ENCODE measurements at places on chromosomes 6 and 20.
A peak's percentile ranks its signal among the peaks of the same experiment; 100 is the strongest.

DNA sequence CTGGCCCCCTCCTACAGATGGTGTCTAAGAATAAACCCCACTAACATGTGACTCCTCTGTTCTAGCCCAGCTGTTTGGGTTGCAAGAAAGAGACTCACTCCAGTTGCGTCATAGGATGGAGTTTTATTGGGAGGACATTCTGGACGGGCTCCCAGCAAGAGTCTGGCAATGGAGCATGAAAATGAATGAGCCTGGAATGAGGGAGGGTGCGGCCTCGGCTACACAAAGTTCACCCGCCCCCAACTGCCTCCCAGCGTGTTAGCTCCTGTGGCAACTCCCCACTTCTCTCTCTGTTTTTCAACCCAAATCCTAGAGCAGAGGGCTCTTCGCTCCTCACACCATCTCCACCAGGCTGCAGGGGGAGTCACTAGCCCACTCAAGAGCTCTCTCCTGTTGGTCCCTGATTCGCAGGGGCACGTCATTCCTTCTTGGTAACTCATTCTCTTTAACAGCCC lies 5.1 kb upstream of the ADAM33 start:
- peak; percentile 96 for DNase-seq

- DNase-seq: no peak
Measured at GRCh38 chr6:125792172-125792571, 1.4 kb downstream of the NCOA7 start.

DNA sequence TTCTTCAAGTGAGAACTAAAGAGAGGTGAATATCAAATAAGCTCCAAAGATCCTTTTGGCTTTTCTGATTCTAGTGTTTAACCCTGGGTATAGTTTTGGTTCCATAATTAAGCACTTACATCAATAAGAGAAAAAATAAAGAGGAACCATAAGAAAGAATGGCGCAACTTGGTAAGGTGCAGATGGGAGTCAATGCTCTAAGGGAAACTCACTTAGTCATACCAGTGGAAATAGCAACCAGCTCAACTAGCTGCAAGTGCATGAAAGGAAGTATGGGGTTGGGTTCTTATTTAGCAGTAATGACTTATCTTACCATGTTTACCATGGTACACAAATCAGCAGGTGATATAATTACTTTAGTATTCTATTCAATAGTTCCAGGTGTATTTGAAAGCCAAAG lies 296.5 kb upstream of the RUNX2 start:
- DNase-seq: peak; percentile 16

DNA sequence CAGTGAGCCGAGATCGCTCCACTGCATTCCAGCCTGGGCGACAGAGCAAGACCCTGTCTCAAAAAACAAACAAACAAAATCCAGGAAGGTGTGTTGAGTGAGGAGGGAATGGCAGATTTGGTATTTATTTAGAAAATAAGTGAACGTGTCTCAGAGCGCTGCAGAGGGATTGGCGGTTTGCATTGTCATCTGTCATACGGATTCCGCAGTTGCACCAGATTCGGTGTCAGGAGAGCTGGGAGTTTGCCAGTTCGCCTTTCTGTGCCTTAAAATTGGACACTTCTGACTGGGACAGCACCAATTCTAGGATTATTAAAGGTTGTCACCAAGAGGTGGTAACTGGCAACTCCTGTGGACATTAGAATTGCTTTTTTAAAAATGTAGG lies 912 bp downstream of the SNRNP48 start:
- DNase-seq: peak; percentile 30

GRCh38 chr6:44256775-44257024 lies 628 bp downstream of the SLC35B2 start:
- DNase-seq: no peak

DNA sequence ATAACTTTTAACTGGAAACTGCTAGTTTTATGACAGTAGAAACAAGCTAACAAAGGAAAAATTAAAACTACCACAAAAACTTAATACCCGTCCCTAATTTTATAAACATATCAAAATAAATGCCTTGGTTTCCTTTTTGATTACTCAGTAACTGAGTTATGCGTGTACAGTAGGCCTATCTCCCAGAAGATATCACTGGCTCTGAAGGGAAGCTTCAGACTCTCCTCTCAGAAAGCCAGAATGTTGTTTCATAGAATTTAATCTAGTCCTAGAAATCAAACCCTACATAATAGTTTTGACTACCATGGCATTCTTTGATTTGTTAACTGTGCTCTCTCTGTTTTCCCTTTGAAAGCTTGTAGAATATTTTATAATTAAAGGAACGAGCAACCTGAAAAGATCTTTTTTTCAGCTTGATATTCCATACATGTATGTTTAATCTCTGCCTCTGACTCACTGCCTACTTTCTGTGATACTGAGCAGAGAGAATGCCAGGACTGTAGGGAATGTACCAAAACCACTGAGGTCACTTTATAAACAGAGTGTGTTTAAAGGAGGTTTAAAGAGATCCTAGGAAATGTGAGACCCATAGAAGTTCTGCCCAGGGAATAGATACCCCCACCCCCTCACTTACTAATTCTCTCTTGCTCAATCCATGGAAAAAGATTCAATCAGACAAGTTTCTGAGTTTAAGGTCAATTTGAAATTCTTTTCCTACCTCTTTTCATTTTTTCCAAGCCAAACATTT lies 311.5 kb downstream of the HDGFL1 start:
- DNase-seq: peak; percentile 94

- DNase-seq: no peak
Measured at GRCh38 chr6:164396071-164397047, 913.0 kb downstream of the C6orf118 start.

DNA sequence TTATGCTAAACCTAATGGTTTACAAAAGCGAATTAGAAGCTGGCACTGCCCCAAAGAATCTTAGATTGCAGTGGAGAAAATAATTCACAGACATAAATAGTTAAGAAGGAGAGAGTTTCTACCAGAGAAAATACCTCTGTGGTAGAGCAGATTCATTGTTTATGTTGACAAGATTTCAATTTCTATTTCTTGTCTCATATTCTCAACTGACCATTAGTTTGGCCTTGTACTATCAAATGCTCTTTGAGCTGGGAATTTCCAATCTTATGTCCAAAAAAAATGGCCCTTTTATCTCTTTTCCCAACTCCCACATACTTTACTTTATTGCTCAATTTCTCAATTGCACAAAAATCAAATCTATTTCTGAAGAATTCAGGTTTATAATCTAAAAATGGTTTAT lies 804.1 kb upstream of the CITED2 start:
- DNase-seq: peak; percentile 80

- DNase-seq: peak; percentile 72
Measured at GRCh38 chr20:39822667-39823066, 860.5 kb downstream of the DHX35 start.

DNA sequence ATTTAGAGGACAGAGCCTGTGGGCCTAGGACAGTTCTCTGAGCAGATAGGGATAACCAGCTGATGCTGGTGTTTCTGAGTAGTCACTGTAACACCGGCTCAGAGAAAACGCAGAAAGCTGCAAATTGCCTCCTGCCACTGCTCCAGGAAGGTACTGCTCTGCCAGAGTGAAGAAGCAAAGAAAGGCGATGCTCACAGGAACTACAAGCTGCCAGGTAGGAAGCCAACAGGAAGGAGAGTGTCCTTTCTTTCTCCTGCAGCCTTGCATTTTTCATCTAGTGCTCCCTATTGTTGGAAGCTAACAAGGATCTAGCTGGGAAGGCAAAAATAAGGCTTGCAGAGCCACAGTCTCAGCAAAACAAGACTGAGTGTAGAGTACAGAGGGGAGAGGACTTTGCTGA lies 70.7 kb upstream of the RAB32 start:
- DNase-seq: no peak

DNA sequence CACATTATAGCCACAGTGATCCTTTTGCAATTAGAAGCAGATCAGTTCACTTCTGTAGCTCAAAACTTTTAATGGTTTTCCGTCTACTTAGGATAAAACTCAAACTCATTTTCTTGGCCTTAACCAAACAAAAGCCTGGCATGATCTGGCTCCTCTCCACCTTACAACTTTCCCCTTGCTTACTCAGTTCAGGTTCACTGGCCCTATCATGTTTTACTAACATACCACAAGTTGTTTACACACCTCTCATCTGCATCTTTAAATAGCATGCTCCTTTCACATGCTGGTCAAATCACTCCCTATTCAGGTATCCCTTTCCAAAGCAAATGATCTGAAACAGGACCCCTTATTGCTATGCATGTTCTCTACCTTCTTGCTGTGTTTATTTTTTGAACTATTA lies 191.4 kb upstream of the FAM83B start:
- no peak for DNase-seq

GRCh38 chr20:3173610-3174441 lies 477 bp upstream of the LZTS3 start:
- peak; percentile 59 for DNase-seq

- no peak for DNase-seq
Measured at GRCh38 chr20:15378151-15378550, 1040.7 kb upstream of the FLRT3 start.

DNA sequence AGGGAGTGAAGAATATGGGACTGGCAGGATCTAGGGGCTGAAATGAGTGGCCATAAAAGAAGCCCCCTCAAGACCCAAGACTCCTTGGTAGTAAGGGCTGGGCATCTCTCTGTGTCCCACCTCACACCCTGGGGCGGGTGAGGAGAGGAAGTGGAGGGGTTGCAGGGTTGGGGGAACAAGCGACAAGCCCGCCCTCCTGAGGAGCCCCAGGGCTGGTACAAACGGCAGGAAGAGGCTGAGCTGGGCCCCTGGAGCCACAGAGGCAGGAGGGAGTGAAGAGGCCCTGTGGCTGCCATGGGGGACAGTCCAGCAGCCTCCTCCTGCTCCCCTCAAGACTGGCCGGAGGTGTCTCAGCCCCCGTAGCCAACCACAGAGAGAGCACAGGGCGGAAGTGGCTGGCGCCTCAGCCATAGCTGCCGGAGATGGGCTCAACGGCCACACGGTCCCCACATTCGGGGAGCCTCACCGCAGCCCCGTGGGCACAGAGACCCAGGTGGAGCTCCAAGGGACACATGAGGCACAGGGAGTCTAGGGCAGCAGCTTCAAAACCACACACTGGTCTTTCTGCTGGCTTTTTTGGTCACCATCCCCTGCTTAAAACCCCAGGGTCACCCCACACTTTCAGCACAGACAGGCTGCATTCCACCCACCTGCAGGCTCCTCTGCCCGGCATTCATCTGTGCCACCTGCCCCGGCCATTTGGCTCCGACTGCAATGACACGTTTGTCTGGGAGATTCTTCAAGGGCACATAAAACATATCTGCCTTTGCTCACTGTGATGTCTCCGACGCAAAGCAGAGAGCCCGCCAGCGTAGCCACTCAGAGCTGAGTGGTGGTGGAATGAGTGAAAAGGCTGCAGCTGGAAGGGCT lies 524 bp downstream of the C20orf203 start:
- DNase-seq: no peak

DNA sequence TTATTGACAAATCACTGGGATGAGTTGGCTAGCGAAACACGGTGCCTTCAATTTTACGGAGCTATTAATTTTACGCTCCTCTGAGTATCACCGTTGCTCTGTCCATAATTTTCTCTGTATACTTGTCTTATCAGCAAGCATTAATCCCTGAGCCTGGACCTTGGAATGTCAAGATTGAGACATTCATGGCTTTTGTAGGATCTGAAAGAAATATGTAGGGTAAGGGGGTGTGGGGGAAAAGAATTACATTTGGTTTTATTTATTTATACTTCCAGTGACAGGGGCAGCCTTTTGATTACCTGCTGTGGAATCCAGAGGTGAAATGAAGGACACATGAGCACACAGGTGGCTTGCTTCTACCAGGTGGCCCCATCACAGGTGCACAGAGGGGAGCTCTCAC lies 46.6 kb downstream of the DTD1 start:
- no peak for DNase-seq

GRCh38 chr6:62150048-62150663 lies 135.9 kb downstream of the KHDRBS2 start:
- DNase-seq: peak; percentile 53

DNA sequence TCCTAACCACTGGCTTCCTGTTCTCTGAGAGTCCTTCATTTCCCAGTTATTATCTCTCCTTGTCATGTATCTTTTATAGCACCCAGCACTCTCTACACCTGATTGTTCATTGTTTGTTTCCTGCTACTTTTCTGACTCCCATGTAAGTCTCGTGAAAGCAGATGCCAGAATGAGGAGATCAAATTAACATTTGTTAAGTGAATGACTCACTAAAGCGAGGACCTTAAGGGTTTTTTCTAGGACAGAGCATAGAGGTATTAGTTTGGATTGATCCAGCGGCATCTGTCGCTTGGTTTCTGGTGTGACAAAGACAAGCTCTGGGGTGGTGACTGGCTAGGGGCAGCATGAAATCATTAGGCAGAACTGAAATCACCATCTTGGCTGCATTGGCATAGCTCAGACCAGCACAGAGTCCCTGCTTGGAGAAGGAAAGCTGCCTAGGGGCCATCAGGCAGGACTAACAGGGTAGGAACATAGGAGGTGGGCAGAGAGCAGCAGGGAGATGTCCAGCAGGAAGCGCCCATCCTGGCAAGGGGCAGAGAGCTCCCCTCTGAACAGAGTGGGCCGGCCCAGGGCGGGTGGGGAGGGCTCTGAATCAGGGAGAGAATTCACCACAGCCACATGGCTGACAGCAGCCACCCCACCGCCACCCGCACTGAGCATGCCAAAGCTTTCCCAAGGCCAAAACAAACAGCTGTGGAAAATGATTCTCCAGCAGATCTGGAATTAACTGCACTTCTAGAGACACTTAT lies 97.1 kb upstream of the CEP85L start:
- DNase-seq: peak; percentile 65

DNA sequence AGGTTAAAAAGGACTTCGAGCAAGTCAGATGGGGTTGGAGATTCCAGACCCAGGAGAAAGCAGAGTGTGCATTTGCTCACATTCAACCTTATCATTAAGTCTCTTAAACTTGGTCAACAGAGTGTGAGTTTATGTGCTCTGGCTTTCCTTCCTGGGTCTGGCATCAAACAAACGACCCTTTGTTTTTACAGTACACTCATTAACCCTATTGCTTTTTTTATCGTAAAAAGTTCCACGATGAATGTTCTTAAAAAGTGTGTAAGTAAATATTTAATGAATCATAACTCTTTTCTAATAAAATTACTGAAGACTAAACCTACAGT lies 2.5 kb downstream of the FYN start:
- DNase-seq: no peak

- DNase-seq: no peak
Measured at GRCh38 chr6:166308033-166308768, at the start of gene PRR18. TSS of gene PRR18 (minus strand) at chr6:166308392. CDS start at chr6:166308142, 250 bp downstream.

GRCh38 chr20:41395667-41396664 lies 29.3 kb upstream of the EMILIN3 start:
- no peak for DNase-seq

- DNase-seq: peak; percentile 31
Measured at GRCh38 chr20:46984405-46984804, 89.8 kb downstream of the EYA2 start.

All from fibroblast of mammary gland (primary cell).